AG09309 (cell line): ENCODE measurements at places on chromosomes 3 and 15.

GRCh38 chr3:42638339-42638842, 15.1 kb upstream of the ZBTB47 start:
- DNase-seq, result no peak

DNA sequence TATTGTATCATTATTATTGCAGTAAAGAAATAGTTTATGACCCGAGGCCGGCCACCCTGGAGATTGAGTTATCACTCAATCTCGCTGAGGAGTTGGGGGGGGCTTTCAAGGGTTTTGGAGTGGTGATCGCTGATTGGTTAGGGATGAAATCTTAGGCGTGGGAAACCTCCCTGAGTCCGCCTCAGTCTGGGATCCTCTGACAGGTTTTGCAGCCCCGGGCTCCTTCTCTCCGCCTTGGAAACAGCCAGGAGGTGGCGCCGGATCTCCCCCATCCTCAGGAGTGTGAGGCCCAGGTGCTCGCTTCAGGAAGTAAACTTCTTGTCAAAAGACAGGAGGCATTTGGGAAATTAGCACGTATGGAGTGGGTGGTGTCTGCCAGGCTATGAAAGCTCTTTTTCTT, 41.1 kb upstream of the SEC61A1 start:
- no peak for DNase-seq

- peak; percentile 46 for DNase-seq
These were observed 188.5 kb downstream of the CADPS start for GRCh38 chr3:62686503-62687294.

DNA sequence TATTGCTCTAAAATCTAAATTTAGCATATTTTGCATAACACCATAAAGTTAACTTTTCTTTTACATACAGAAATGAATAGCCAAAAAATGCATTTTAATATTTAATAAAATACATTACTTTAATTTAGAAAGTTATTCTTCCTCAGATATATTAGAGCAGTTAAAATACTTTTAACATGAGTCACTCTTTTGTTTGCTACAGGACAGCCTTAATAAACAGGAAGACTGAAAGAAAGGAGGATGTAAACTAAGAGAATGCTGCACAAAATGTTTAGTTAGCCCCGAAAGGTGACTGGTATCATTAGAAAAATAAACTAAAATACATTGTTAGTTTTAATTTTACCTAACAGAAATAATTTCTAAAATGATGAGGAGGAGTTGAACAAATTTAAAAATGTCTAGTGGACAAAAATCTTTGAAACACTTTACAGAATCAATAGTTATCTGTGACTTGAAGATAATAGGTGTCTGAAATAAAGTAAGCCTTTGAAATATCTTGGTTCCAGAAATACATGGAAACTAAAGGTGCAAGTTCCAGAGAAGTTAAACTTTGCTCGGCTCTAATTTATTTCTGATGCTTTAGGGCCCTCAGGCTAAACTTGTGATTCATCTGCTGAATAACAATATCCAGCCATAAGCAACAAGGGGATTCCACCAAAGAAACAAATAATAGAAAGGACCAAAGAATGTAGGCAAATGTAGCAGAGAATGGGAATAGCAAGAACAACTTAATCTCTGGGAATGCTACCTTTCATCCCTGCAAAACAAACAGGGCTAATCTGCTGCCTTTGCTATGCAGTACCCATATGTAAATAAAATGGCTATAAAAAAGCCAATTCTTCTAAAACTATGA, 138.3 kb upstream of the UBP1 start:
- no peak for DNase-seq

DNA sequence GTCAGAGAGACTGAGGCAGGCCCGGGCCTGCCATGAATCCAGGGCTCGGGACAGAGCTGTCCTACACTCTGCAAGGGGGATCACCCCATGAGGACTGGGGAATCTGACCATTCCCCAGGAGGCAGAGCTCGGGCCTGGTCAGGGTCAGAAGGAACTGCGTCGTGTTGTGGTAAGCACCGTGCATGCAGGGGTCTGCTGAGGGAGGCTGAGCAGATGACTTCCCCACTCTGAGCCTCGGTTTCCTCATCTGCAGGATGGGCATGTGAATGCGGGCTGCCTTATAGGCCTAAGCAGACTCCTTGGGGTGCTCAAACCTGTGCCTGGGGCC, 61.6 kb upstream of the IQSEC1 start:
- DNase-seq, result no peak

- no peak for DNase-seq
These were observed 138.6 kb downstream of the FBLN2 start for GRCh38 chr3:13687517-13687943.

- no peak for DNase-seq
These were observed 38.4 kb downstream of the PML start for GRCh38 chr15:74032606-74033561.

GRCh38 chr3:187832202-187832601, 86.9 kb upstream of the BCL6 start:
- DNase-seq, result no peak

DNA sequence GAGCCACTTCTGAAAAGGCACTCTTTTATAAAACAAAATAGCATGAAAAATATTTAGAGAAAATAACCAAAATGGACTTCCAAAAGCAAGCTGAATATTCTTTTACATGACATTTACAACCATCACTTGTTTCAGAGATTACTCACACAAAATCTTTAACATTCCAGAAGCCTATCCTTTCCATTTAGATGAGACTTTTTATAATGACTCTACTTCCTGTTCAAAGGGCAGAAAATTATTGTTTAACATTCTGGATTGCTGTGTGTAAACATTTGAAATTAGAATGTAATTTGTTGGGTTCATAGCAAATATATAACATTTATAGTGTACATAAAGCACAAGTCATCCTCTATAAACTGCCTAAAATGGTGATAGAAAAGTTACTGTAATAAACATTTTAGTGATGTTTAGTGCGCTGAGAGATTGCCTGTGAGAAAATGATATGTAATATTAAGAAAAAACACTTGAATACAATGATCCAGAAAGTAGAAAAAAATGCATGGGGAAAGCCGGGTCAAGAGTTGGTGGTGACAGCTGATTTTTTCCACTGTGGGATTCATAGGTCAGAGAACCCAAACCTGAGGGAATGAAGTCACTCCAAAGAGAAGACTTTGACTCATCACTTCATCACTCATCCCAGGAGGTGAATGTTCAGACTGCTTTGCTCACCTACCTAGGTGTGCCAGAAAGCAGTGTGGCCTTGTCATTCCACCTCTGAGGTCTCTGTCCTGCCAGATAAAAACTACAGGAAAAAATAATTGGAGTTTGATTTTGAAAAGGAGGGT, 305.8 kb downstream of the ARPP21 start:
- DNase-seq, result no peak

DNA sequence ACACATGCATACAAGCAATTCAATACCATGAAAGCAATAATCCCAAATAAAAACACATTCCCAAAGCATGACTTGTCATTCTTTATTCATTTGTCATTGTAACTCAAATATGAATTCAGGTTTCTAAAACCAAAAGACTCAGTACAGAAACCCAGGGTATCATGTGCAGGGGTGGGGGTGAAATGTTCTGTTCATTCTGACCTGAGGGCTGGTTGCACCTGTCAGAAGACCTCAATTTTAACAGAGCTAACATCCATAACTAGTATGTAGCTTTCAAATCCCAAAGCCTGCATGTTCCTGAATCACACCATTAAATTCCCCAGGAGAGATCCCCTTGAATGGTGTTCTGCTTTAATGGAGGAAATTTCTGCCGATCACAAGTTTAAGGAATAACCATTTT, 738.7 kb downstream of the MCTP2 start:
- no peak for DNase-seq

DNA sequence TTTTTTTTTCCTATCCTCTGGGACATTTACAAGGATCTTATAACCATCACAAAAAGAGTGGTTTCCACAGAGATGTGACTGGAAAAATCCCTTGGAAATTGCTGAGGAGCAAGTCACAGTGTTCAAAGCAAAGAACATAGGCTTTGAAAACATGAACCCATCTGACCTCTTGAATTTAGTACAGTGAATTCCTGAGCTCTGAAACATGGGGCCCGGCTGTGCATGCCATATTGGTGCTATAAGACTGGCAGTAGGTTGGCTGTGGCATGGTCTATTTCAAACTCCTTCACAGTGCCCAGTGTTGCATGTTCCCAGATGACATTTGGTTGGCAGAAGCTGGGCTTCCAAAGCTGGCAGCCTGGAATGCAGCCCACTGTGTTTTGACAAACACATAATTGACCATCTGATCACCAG, 202.2 kb downstream of the TIGIT start:
- peak; percentile 34 for DNase-seq

DNA sequence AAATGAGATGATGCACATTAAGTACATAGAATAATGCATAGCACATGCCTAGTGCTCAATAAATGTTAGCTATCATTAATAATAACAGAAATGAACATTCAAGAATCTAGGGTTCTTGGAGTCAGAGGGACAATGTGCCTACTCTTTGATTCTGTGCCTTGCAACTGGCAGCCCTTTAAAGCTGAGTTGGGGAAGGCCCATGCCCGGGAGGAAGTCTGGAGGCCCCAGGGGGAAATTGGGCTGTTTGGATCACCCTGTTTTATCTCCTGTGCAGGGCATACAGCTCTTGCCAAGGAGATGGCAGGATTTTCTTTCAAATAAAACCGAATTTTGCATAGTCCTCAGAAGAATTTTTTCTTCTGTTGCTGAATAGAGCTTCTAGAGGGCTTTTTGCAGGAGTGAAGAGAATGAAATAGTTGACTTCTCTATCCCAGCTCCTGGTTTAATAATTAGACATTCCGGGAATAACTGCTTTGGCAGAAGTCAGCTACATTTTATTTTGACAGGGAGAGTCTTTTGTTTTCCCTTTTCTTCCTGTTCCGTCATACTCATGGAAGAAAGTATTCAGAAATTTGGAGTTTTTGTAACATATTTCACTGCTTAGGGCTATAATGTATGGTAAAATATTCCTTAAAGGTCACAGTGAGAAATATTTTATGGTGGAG, 18.0 kb upstream of the KCNAB1 start:
- DNase-seq, result no peak

- no peak for DNase-seq
These were observed 173.6 kb downstream of the PPM1L start for GRCh38 chr3:160929595-160929994.

DNA sequence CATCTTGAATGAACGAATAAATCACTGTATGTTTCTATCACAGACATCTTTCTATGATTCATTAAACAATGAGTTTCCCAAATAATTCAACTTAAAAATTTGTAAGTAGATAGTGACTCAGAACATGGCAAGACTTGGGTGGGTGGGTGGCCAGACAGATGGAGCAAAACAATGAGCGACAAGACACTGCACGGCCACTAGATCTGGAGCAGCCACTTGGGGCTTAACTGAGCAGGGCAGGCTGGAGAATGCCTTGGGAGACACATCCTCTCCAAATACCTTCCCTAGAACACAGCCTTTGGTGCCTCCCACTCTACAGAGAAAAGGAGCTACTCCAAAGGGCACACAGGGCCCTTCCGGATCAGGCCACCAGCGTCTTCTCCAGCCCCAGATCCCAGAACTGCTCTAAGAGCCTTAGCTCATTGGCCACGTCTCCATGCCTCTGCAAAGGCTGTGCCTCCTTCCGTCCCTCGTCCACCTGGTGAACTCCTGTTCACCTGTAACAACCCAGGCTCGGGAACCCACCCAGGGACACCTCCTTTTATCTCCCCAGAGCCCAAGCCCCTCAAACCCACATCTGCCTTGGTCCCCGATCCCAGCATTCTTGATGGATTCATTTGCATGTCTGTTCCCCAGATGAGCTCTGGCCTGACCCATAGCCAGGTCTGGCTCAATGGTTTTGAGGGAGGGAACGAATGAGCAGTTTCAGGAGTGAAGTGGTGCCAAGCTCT, 134.9 kb upstream of the IQSEC1 start:
- DNase-seq, result no peak

DNA sequence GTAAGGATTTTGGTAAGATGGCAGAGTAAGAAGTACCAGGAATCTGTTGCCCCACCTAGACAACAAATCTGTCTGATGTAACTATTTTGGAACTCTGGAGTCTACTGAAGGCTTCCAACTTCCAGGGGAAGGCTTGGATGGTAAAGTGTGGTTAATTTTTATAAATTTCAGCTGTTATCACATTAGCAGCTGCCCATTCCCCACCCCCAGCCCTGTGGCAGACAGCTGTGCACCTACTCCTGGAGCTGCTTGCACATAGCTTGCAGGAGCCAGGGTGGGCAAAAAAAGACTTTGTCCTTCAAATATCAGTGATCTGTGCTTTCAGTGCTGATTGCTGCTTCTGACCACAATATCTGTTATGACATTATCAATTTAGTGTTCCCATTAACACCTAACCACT, 47.4 kb downstream of the FRMD5 start:
- DNase-seq, result no peak

DNA sequence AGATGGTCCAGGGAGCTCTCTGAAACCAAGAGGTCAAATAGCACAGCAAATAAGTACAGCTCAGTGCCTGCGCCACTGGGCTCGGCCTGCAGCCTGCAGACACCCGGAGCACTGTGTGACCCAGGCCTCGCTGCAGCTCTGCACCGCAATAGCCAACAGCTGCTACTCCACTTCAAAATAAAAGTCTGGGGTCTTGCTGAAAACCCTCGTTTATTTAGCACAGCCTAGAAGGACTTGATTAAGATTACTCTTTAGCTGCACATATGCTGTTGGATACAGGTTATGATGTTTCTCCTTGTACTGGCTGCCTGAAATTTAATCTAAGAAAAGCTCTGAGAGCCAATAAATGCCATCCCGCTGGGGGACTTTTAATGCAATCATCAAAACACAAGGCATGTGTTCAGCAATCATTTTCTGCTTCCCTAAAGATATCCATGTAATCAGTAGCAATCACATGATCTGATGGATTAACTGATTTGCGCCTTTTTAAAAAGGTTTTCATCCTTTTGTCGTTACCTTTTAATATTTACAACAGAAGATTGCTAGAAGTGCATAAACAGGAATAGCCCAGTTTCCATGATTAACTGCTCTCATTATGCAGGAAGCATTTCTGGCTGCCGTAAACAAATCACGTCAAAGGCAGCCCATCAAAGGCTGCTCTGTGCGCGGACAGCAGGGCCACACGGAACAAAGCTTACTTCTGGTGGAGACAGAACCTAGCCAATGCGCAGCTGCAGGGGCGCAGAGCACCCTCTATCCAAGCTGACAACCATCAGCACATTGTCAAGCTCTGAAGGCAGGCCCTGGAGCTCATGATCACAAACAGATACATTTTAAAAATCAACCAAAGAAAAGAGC, 58.8 kb downstream of the CLASP2 start:
- DNase-seq, result no peak

DNA sequence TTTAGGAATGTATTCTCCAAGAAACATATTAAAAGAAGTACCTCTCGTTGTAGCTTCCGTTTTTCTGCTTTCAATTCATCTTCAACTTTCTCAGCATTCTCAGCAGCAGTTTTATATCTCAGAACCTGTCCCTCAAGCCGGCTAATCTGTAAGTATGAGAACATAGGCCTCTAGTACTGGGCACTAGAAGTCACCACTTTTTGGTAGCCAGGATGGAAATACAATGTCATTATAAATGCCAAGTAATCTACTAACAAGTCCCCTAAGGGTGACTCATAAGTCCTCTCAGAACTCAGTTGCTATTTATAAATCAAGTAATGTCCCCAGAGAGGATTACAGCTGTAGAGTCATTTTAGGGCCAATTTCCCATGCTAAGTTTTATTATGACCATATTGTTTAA, 61.1 kb downstream of the MLH1 start:
- peak; percentile 42 for DNase-seq
